ENCODE measurements at places on chromosomes 12 and 14.

DNA sequence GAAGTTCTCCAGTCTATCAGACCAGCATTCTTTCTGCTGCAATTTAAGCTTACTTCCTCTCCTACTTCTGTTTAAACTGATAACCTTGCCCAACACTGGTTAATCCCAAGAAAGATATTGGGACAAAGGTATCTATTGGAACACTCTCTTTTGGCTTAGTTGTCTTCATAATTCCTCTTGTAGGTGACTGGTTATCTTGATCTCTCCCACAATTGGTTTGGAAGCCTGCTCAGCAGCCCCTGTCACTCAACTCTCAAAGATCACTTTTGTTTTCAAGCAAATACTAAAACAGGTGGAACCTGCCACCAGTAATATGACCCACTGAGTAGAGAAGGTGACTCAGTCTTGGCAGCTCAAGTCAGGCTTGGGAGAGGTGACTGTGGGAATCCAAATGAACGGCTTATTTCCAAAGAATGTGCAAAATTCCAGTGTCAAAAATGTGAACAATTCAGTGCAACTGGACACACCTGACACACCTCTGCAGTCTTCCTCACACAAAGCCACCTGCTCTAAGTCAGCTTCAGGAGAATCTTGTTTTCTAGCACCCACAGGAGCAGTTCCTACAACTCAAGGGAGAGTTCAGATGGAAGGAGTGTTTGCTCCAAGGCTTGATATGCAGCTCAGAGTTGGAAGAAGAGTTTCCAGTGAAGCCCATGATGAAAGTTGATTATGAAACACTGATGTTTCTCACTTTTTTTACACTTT is 83.2 kb upstream of the SLC38A2 start:
- peak; percentile 50 for DNase-seq

DNA sequence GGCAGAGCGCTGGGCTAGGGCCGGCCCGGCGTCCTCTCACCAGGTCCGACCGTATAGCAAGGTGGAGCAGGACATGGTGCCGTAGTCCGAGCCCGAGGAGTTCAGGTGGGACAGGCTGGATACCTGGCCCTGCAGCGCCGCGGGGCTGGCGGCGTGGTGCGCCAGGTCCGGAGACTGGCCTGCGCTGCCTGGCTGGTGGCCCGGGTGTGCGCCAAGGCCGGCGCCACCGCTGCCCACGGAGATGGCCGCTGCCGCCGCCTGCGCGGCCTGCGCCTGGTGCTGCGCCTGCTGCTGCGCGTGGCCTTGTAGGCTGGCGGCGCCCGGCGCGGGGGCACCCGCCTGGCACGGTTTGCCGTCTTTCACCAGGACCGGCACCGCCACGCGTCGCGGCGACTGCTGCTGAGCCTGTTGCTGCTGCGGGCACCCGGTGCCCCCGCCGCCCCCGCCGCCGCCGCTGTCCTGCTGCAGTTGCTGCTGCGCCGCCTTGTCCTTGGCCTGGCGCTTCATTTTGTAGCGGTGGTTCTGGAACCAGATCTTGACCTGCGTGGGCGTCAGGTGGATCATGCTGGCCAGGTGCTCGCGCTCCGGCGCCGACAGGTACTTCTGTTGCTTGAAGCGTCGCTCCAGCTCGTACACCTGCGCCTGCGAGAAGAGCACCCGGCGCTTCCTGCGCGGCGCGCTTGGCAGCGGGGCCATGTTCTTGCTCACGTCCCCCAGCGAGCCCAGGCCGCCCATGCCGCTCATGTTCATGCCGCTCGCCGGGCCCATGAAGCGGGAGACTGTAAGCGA is 2.6 kb downstream of the NKX2-1 start:
- DNase-seq, result no peak

DNA sequence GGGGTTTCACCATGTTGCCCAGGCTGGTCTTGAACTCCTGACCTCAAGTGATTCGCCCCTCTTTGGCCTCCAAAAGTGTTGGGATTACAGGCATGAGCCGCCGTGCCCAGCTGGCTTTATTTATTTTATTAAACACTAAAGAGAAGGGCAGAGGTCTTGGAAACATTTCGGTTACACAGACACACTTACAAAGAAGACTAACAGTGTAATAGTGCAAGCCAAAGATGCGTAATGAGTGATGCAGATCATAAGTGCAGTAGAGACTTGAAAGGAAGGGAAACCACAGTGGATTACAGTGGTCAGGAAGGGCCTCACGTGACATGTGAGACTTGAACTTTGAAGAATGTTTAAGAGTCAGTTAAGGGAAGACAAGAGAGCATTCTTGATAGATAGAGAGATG is 33.9 kb upstream of the CDK17 start:
- peak; percentile 99 for DNase-seq

GRCh38 chr12:108650083-108650482 is 16.4 kb upstream of the SELPLG start:
- no peak for DNase-seq

DNA sequence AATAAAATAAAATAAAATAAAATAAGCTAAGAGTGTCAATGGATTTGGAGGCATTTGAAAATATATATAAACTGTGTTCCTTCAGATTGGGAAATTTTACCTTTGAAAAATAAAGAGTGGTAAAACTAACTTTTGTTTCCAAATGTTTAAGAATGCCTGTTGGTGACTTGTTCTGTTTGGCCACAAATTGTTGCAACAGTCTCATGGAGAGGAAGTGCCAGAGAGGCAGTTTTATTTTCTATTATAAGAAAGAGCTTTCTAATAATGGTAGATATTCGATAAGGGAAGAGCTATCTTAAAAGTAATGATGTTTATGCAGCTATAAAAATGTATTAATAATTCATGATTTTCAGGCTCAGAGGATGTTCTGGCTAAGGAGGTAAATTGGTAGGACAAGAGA is 68.8 kb upstream of the MDGA2 start:
- no peak for DNase-seq

GRCh38 chr14:37585101-37585511 is 9.9 kb downstream of the FOXA1 start:
- DNase-seq, result no peak

Measured in astrocyte (in vitro differentiated cells and primary cell).